Fibroblast of gingiva (primary cell): ENCODE measurements at places on chromosomes 11 and 22.
A peak's percentile ranks its signal among the peaks of the same experiment; 100 is the strongest.

- peak; percentile 15 for DNase-seq
These were observed 226.9 kb downstream of the SNX19 start for GRCh38 chr11:130689222-130689908.

- DNase-seq, result peak; percentile 72
These were observed 415.1 kb downstream of the SOX6 start for GRCh38 chr11:15941206-15941770.

DNA sequence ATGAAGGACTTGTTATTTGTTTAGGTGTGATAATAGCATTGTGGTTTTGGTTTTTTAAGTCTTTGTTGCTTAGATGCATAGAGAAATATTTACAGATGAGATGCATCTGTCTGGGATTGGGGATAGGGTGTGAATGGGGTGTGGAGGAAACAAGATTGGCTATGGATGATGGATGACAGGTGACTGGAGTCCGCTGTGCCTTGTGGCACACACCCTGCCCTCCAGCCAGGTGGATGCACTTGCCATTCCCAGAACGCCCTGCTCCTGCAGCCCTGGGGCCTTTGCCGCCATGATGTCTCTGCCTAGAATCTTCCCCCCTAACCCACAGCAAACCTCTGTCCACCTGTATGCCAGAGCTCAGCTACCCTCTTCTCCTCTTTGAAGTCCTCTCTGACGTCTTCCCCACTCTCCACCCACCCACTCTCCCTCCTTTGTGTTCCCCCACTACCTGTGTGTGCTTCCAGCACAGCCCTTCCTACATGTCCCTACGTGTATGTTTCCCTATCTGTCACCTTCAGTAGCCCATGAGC lies 54.7 kb downstream of the WNT11 start:
- DNase-seq, result no peak

- no peak for DNase-seq
These were observed 56.2 kb downstream of the RASSF10 start for GRCh38 chr11:13065200-13065787.

DNA sequence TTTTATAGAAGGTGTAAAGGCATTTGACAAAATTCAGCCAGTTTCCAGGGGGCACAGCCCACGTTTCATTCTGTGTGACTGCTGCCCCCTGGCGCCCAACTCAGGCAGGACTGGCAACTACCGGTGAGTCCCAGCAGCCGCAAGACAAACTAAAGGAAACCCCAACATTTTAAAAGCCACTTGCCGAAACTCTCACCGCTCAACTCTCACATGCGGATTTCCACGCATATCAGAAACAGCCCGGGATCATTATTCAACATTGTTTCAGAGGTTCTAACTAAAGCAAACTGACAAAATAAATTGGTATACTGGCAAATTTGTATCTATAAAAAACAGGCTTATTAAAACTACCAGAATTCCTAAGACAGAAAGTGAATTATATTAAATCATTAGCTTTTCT lies 48.2 kb downstream of the MORC2 start:
- DNase-seq, result peak; percentile 46

GRCh38 chr11:111046291-111046690 lies 199.2 kb upstream of the POU2AF2 start:
- DNase-seq, result peak; percentile 28

- DNase-seq, result peak; percentile 63
These were observed 43.7 kb downstream of the MED15 start for GRCh38 chr22:20550851-20551744.

- DNase-seq, result no peak
These were observed 60.0 kb downstream of the BARX2 start for GRCh38 chr11:129435499-129436245.

GRCh38 chr11:2776351-2777061 lies 76.7 kb upstream of the KCNQ1OT1 start:
- DNase-seq, result no peak
